NCI-H526 treated with DMSO at 0.1 percent for 48 hours (cell line): ENCODE measurements at places on chromosomes 3 and 15.

- DNase-seq, result no peak
Measured at GRCh38 chr15:25776071-25776746, 86.9 kb downstream of the ATP10A start.

DNA sequence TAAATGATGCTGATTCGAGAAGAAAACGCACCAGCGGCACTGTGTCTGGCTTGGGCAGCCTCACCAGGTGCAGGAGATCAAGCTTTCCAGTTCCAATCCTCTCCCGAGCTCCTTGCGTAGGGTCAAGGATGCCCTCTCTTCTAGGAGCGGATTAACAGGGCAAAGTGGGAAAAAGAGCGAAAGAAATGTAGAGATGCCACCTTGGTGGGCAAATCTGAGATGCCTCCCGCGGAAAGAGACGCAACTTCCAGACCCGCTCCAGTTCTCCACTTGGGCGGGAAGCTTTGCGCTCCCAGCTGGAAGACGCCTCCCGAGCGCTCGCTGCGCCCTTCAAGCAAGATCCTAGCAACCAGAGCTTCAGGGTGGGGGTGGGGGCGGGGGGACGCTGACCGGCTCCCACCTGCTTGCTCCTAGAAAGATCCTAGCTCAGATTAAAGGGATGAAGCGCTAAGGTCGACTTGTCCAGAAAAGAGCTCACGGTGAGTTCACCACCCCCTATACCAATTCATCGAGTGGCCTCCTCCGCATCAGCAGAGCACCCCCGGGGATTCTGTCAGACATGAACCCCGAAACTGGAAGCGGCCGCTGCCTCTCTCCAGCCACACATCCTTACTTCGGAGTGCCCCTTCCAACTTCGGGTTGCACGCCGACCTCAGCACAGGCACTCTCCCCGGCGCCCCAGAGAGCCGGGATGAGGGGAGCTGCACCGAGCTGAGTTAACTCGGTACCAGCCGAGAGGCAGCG lies 769 bp downstream of the TAFA4 start:
- DNase-seq, result no peak

DNA sequence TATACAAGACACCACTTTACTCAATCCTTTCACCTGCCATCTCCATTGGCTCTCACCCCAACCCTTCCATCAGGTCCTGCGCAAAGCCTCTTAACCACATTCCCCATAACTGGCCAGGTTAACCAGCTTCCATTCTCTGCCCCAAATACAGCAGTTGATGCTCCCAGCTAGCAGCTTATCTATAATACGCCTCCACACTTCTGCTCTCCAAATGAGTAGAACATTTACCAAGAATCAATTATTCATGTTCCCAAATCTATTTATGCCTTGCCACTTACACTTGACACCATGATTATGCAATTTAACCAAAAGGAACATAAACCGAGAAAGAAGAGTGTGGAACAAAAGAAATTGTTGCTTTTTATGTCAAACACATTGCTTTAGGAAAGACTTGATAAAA lies 103.7 kb upstream of the TPM1 start:
- no peak for DNase-seq

DNA sequence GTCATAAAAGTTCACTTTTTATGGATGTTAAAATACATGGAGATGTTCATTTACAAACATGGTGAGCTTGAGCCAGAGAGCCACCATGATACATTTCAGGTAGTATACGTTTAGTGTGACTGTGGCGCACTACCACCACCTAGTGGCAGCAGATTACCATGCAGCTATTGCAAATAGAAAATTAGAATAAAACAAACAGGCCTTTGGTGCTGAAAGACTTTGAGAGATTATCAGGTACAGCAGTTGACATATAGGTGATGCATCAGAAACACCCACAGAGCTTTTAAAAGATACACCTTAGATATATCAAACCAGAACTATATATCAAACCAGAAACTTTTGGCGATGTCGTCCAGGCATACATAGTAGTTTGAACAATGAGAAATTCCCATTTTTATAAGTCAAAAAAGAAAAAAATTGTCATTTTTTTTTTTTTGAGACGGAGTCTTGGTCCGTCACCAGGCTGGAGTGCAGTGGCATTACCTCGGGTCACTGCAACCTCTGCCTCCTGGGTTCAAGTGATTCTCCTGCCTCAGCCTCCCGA lies 42.0 kb upstream of the ICE2 start:
- DNase-seq, result peak; percentile 47

- no peak for DNase-seq
Measured at GRCh38 chr3:45066109-45066801, 40.2 kb downstream of the CLEC3B start.

DNA sequence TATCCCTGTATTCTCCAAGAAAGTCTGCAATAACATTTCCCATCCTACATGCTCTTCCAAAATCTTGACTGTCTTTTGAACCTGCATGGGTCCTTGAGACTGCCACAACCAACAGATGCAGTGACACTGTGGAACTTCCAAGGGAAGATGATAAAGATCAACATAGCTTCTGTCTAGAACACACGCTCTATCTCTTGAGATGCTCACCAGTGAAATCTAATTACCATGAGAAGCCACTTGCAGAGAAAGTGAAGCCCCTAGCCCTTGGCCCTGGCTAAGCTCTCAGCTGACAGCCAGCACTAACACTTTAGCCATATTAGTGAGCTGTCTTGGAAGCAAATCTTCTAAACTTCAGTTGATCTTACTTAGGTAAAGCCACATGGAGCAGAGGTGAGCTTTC lies 36.6 kb downstream of the EOMES start:
- no peak for DNase-seq

DNA sequence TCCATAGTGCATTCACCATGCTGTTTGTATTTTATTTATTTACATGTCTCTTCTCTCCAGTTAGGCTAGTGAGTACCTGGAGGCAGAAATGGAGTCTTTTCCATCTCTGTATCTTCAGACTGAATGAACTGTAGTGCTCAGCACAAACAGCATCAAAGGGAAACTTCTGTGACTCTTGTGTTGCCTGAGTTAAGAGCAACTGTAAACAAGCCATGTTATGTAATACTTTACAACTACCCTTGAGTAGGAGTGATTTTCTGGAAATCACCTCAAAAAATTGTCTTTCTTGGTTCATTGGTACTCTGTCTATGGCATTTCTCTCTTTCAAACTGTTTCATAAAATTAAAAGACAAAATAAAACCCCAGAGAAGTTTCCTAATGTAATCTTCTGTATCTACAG lies 258.3 kb downstream of the CGGBP1 start:
- DNase-seq, result no peak

DNA sequence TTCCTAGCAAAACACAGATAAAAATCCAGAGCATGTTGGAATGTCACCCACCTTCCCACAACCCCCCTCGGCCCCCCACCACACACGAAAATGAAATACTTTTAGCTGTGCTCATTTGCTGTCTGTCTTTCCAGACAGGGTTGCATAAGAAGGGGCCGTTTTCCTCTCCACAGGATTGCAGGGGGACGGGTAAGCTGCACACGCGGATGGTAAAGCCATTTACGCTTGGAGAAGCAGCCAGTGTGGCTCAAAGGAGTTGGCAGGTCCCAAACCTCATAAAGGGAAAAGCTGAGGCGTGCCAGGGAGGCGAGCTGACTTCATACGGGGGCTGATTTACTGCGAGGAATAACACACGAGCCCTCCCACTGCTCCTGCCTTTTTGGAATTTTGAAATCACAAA lies 47.4 kb upstream of the ITGA11 start:
- no peak for DNase-seq

- no peak for DNase-seq
Measured at GRCh38 chr3:107450254-107450893, 72.4 kb upstream of the BBX start.

DNA sequence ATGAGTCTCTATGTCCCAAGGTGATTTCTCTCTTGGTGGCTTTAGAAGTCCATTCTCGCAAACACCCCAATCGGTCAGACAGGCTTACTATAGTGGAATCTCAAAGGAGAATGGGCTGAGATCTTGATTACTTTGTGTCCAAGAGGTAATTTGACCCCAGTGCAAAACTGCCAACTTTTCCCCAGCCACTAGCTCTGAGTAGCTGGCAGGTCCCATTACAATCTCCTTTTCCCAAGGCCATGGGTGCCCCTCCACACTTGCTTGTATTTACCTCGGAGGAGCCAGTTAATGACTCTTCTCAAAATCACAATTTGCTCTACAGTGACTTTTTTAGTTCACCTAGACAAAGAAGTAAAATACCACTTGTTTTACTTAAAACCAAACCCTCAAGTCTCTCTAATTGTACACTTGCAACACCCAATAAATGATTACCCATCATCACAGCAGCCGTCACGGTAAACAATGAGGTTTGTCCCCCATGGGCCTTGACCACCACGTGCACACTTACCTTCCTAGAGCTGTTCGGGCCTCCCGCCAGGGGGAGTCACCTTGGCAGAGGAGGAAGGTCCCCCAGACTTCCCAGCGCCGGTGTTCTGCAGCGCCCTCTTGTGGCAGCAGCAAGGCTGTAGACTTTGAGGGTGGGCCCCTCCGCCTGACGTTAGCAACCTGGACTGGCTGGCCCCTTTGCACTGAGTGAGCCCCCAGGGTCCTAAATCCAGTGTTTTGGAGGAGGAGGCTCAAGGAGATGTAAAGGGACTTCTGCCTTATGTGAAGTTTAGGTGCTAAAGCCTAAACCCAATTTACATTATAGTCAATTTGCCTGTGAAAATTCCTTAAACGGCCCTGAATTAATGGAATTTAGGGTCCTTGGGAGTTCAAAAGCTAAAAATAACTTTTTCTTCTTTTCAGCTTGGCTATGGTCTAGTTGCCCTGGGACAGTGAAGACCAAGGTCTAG lies 18.7 kb upstream of the HDAC11 start:
- peak; percentile 63 for DNase-seq

DNA sequence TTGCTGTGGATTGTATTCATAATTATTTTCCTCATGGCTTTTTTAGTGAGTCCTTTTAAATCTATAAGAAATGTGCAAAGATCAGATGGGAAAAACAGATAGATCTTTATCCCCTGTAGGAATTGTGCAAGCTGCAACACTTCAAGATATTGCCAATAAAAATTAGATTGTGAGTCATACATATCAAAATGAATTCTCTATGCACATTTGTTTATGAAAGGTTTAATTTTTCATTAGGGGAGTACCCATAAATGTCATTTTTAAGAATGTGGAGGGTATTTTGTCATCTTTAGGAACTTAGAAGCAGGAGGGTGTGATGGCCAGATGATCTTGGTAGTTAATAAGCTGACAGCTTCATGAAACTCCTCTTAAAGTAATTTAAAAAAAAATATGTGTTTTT lies 2.9 kb downstream of the PIAS1 start:
- no peak for DNase-seq

DNA sequence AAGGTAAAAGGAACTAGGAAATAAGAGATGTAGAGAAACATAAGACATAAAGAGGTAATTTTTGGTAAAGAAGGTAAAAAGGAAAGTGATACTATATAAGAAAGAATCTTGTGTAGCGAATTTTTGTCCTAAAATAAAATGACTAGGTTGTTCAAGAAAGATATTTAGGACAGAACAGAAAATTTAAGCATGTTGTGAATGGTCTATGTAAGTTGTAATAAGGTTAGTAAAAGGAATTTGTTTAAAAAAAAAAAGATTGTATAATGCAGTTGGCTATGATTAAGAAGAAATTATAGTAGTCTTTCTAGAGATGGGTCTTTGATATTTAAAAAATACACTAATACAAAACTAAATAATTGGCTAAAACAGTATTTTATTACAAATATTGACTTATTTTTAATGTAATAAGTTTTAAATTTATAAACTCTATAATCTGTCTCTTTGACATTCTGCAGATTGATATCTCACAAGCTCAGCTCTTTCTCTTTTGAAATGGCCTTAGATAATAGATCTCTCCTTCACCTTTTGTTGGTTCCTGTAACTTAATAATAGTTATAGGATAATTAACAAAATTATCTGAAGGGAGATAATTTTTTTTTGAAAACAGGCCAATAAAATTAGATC lies 3.7 kb upstream of the SLC41A3 start:
- no peak for DNase-seq

DNA sequence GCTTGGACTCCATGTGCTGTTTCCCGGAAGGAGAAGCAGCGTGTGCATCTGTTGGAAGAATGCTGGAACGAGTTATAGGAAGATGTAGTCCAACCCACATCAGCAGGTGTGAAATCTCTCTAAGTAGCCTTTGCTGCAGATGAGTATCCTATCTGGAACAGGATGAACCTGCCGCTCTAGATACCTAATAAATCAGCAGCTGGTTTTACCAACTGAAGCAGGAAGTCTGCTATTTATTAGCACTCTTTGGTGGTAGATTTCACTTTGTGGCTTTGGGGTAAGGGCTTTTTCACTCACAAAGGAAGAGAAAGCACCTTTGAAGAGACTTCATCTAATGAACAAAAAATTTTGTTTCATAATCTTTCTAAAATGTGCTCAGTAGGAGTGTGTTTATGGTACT lies 66.4 kb downstream of the DCUN1D1 start:
- no peak for DNase-seq

GRCh38 chr3:17544632-17545031 lies 197.8 kb downstream of the TBC1D5 start:
- DNase-seq, result no peak

DNA sequence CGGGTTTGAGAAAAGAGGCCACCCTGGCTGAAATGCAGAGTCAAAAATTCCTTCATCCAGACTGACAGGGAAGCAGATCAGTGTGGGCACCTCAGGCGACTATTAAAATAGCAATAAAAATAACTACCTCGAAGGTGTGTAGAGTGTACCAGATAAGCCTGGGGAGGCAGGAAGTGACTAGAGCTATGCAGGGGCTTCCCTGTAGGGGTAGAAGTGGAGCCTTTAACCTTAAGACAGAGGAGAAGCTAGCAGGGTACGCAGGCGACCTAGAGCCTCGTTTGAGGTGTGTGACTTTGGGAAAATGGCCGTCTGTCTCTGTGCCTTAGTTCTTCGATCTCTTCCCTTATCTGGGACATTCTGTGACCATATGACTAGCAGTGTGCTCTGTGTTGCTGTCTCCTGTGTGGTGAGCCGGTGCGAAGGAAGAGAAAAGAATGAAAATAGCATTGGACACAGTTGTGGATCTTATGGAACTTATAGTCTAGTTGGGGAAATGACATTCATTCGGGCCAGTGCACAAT lies 17.6 kb downstream of the BHLHE40 start:
- DNase-seq, result no peak

DNA sequence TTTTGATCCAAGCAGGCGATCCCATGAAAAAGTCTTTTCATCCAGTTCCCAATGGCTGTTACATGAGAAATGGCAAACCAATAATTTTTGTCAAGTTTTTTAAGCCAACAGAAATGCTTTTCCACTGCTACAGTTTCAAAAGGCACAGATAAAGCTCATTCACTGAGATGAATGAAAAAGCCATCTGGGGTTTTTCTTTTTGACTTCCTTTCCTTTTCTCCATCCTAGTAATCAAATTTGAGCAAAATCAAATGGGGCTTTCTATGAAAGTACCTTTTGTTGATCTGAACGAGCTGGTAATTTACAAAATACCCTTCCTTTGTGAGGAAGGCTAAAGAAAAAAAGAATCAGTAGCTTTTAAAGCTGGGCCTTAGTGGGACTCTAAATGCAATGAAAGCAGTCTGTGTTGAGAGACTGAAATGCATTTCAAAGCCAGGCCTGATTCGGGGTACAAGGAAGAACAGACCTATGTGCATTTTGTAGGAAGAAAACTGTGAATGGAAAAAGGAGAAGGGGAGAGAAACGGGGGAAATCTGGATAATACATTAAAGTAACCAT lies 185.2 kb upstream of the DNAJC19 start:
- no peak for DNase-seq
